ENCODE measurements at places on chromosomes 1 and 21. TPM values are rescaled to one million over a fixed set of nuclear protein-coding genes. Genes with fewer than 3 reads are reported as not detected.

Gene ADAMTS5
- 13.0 TPM for total RNA-seq

Gene IGSF9
- total RNA-seq: 0.13 TPM

Gene RNF220
- total RNA-seq: 54.7 TPM

Gene TCEA3
- total RNA-seq: 245 TPM

Gene TFAP2E
- total RNA-seq: 0.40 TPM

Gene SRP9
- total RNA-seq: 191 TPM

Gene LMOD1
- total RNA-seq: 48.3 TPM

Gene ZNF697
- total RNA-seq: 10.1 TPM

Gene GJA4
- total RNA-seq: 31.4 TPM

Gene EFNA1
- 15.3 TPM for total RNA-seq

Gene FAM72B
- total RNA-seq: 1.5 TPM

Gene CAPN8
- total RNA-seq: 0.58 TPM

Gene BARHL2
- not detected for total RNA-seq

Gene SAMD13
- 9.1 TPM for total RNA-seq

Gene SH2D1B
- 0.27 TPM for total RNA-seq

Gene ERICH3
- 0.04 TPM for total RNA-seq
